ENCODE measurements at places on chromosomes 5 and 9.

GRCh38 chr5:93078082-93079038, 502.7 kb downstream of the NR2F1-AS1 start:
- DNase-seq = no peak

DNA sequence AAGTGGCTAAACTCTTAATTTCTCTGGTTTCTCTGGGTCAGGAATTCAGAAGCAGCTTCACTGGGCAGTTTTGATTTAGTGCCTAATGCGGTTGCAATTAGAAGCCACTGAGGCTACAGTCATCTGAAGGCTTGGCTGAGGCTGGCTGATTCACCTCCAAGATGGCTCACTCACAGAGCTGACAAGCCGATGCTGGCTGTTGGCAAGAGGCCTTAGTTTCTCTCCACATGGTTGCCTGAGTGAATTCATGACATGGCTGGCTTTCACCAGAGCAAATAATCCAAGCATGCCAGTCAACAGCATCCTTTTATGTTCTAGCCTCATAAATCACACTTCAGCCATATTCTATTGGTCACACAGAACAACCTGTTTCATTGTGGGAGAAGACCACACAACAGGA, 2.8 kb upstream of the CDK7 start:
- DNase-seq = no peak

- DNase-seq = no peak
These were observed 184.3 kb upstream of the IRX1 start for GRCh38 chr5:3411363-3411762.

GRCh38 chr9:69573651-69574050, 98.5 kb downstream of the APBA1 start:
- DNase-seq = no peak

DNA sequence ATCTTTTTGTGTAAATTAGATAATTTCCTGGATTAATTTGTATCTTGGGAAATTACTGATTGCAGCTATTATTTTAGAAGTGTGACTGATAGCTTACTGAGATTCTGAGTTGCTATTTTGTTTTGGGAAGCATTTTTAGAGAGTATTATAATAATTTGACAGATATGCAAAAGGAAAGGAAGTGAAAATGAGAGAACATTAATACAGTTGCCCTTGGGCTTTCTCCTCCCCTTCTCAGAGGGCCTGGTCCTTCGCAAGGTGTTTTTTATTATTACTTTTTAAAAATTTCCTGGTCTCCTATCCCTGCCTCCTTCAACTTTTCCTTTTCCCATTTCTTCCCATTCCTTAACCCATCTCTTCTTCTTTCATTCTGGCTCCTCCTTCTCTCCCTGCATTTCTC, 32.6 kb downstream of the UBAP1 start:
- DNase-seq = no peak

DNA sequence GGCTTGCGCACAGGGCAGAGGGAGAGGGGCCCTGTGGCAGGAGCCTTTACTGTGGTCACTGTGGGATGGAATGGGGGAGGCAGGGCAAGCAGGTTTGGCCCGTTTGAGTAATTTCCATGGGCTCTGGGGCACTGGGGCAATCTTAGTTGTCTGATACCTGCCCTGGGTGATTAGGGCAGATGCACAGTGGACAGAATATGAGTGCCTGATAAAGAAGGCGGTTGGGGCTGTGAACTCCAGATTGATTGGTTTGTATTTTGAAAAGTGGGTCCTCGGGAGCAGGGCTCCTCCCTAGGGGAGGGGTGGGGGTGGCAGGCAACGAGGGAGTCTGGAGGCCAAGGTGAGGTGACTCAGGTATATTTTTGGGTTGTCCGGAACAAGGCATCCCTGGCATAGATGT, 247.5 kb downstream of the NSG2 start:
- no peak for DNase-seq

DNA sequence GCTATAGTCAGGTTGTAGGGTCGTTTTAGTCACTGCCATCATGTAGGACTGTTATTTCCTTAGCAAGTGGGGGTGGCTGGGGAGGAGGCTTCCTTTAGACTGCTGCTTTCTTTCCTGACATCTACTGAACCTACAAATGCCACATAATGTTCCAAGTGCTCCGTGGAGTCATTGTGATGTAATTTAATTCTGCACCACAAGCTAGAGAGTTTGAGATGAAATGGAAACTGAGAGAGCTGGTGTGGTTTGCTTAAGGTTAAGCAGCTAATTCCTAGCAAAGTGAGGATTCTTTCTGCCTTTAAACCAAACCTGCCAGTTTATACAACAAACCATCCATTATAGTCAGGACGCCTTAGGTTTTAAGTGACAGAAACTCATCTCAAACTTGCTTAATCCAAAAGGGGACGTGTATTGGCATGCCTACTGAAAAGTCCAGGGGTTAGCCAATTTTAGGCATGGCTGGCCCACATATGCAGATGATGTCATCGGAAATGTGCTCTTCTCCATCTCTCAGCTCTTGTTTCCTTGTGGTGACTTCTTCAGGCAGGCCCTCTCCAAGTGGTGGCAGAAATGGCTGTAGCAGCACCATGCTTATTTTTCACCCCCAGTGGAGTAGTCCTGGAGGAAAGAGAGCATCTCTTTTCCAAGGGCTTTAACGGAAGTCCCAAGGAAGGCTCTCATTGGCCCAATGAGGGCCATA, 30.5 kb downstream of the ZNF618 start:
- DNase-seq = no peak

- DNase-seq = no peak
These were observed 193.2 kb downstream of the EFNA5 start for GRCh38 chr5:107477492-107477891.

DNA sequence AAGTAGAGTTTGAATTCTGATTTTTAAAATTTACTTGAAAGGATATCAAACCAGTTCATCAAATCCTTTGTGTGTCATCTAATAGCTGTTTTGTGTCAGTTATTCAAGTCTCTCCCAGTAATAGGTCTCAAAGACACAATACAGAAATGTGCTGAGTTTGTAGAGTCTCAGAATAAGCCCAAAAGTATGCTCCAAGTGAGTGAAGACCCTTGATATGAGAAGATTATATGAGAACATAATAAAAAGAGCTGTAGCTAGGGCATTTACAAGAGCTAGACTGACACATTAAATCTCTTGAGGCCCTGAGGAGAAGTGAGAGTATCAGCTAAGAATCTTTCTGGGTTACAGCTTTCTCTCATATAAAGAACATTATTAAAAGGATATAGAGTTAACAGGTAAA, 721.0 kb upstream of the ARRDC3 start:
- no peak for DNase-seq

- DNase-seq = no peak
These were observed 33.6 kb downstream of the TIMD4 start for GRCh38 chr5:156929366-156929948.

GRCh38 chr5:152736906-152737305, 331.8 kb upstream of the NMUR2 start:
- DNase-seq = no peak

DNA sequence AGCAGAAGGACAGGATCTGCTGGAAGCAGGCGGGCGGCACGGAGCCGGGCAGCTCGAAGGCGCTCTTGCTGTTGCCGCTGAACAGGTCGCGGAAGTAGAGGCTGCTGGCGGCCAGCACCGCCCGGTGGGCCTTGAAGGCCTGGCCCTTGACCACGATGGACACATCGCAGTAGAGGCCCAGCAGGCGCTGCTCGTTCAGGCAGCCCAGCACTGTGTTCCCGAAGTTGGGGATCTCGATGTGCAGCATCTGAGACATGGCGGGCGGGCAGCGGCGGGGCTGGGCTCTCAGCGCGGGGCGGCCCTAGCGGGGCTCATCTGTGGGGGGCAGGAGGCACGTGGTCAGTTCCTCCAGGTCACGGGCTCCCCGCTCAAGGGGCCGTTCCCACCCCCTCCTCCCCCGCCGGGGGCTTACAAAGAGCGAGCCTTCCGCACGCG, 44.8 kb downstream of the NACC2 start:
- DNase-seq = no peak

DNA sequence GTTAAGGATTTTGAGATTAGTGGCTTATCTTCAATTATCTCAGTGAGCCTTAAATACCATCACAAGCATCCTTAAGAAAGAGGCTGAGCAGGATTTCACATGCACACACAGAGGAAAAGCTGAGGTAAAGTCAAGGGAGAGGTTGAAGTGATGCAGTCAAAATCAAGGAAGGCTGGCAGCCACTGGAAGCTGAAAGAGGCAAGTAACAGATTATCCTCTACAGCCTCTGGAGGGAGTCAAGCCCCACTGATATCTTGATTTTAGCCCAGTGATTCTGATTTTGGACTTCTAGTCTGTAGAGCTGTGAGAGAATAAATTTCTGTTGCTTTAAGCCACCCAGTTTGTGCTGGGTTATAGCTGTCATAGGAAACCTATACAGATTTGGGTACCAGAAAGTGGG, 80.1 kb downstream of the ANKRD31 start:
- peak; percentile 13 for DNase-seq

GRCh38 chr9:105309531-105309931, 65.1 kb downstream of the SLC44A1 start:
- DNase-seq = no peak

DNA sequence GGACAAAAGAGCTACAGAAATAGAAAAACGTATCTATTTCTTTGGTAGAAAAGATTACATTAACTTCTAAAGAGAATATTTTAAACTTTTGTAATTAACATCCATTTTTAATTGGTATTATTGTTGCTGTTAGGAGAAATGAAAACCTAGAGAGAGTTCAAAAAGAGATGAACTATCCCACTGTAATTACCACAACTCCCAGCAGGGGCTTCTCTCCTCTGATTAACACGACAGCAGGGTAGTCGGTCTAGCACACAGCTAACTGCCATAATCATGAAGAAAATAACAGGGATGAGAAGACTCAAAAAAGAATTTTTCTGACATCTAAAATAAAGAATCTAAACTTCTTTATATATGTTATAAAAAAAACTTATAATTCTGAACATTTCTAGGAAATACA, 86.2 kb upstream of the CDH9 start:
- DNase-seq = peak; percentile 55

DNA sequence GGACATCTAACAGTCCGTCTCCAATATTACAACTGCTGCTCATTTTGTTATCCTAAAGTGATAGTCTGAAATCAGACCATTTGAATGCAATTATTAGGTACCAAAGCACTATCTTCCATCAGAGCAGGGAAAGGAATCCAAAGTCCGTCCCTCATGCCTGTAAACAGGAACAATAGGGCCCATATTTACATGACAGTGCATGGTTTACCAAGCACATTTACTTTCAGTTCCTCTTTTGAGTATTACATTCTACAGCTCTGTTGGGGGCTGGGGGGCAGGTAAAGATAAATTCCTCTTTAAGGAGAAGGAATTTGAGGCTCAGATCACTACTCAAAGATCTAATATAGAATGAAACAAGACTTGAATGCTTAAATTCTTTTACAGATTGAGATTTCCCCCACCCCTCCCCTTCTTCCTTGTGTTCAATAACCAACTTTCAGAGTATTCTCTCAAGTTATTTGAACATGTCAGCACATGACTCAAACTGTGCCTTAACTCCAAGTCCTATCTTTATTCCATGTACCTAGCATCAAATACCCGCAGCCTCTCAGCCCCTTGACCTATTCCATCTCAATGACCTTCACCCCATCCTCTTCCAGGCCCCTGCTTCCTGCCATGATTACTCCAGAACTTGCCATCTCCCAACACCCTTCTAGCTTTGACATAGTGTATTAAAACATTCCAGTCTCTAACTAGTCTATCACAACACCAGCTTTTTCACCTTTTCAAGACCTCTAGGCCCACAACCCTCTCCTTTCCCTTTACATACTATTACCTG, 71.0 kb downstream of the BRINP1 start:
- DNase-seq = no peak

- DNase-seq = no peak
These were observed 63.6 kb downstream of the ENTREP1 start for GRCh38 chr9:69388596-69388995.

DNA sequence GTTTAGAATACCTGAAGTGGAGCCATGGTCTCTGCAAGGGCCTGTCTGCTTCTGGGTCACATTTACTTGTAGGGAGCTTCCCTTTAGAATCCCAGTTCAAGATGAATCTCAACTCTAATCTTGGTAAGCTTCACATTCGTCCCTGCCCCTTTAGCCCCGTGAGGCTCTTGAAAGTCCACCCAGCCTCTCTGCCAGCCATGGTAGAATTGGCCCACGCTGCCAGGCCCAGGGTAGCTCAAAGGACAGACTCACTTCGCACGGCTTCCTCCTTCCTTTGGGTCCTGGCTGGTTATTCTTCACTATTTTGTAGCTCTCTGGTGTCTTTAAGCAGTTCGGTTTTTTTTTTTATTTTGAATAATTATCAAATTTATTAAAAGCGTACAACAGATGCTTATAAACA, 28.6 kb upstream of the NKX2-5 start:
- no peak for DNase-seq

- DNase-seq = peak; percentile 8
These were observed 112.1 kb downstream of the ST8SIA4 start for GRCh38 chr5:100790951-100791350.

DNA sequence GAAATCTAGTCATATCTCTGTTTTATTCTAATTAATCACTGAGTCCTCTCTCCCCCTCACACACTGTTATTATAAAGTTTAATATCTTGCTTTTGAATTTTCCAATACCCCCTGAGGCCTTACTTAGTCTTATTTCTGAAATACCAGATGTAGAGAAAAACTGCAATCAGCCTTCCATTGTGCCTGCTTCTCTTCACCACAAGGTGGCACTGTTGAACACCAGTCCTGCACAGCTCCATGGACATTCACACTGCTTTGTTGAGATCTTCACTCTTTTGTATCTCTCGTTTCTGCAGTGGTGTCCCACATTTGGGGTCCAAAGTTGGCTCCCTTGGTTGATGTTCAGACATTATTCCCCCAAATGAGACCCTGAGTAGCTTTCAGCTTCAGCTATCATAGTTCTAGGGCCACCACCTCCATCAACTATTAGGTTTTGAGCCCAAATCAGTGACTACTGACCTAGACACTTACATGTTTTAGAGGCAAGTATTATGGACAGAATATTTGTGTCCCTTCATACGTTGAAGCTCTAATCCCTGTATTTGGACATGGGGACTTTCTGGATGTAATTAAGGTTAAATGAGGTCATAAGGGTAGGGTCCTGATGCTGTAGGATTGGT, 24.3 kb downstream of the BOD1 start:
- DNase-seq = peak; percentile 56

DNA sequence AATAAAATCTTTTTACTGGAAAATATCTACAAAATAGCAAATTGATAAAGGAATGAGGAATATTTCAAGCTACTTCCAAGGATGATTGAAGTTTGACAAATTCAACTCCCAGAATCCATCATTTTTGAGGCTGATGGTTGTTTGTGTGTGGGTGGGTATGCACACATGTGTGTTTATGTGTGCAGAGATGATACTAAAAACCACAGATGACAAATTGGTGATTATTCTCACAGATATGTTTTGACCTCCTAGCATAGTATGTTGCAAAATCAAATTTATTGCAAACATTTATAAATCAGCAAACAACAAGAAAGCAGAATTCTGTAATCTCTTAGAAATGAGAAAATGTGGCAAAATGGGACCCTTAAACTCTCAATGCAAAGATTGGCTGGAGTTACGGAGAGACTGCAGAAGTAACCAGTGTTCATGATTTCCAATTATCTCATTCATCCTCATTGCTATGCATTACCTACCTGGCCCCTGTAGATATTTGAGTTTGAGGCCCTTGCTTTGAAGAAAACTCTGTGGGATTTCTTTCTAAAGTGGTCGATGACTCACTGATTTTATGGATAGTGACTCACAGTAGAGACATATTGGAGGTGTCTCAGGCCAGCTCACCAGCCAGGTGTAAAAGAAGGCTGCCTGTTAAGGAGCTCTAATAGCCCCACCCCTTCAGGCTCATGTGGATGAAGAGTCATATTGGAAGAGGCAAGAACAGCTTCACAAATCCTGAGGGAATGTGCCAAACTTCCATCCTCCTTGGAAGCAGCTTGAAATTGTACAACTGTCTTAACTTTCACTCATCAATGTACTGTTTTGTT, 44.6 kb upstream of the TMC1 start:
- DNase-seq = no peak

- DNase-seq = no peak
These were observed 218.4 kb downstream of the EBF1 start for GRCh38 chr5:158881091-158881880.
